Activated CD4-positive, CD25-positive, alpha-beta regulatory T cell treated with anti-CD3 and anti-CD28 coated beads, Interleukin-2, amount 50 U/mL, for 24 hours (primary cell): ENCODE measurements at places on chromosomes 13 and 19.

GRCh38 chr19:28539759-28540158 is 673.2 kb downstream of the UQCRFS1 start:
- no peak for ATAC-seq

DNA sequence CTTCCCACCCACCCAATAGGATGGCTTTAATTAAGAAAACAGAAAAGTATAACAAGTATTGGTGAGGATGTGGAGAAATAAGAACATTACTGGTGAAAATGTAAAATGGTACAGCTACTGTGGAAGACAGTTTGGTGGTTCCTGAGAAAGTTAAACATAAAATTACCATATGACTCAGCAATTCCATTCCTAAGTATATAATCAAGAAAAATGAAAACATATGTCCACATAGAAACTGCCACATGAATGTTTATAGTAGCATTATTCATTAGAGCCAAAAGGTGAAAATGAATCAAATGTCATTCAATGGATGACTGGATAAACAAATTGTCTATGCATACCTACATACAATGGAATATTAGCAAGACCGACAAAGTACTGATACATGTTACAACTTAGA is 16.9 kb downstream of the DZIP1 start:
- no peak for ATAC-seq

- ATAC-seq, result no peak
Observed at GRCh38 chr13:50672025-50672424, 171.5 kb downstream of the DLEU7 start.

DNA sequence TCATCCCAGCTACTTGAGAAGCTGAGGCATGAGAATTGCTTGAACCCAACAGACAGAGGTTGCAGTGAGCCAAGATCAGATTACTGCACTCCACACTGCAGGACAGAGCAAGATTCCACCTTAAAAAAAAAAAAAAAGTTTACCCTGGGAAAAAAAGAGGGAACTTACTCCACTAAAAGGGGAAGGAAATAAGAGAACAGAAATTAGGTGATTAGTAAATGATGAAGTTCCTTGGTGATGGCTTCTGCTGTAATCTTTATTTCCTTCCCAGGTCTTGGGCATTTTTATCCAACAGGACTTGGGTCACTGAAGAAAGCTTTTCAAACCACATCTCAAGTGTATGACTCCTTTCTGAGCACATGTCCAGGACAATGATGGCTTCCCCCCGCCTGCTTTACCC is 9.3 kb downstream of the ZNF780A start:
- ATAC-seq, result no peak

DNA sequence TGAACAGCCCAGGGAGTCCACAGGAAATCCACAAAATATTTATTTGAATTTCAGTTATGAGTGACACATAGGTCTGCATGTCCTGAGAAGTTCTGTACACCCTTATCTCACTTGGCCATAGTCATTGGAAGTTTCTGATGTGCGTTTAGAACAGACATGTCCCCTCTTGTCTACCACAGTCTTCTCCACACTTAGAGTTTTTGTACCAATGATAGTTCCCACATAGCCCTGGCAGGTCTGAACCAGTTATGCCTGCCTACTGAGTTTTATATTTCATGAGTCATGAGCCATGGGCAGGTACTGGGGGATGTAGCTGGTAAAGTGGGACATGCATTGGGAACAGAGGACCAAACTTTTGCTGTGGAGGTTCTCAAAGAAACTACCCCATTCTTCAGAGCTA is 11.3 kb downstream of the ZNF132 start:
- no peak for ATAC-seq

DNA sequence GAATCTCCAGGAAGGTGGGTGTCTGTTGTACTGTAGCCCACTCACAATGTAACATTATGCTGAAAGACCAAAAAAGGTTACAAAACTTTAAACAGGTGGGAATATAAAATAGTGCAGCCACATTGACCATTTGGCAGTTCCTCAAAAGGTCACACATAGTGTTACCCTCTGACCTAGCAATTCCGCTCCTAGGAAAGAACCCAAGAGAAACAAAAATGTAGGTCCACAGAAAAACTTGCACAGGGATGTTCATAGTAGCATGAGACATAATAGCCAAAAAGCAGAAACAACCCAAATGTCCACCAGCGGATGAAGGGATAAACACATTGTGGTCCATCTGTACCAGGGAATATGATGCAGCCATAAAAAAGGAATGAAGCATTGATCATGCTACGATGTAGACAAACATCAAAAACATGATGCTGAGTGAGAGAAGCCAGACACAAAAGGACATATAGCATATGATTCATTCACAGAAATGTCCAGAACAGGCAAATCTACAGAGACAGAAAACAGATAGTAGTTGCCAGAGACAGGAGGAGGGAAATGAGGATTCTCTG is 27.9 kb downstream of the CPAMD8 start:
- no peak for ATAC-seq

DNA sequence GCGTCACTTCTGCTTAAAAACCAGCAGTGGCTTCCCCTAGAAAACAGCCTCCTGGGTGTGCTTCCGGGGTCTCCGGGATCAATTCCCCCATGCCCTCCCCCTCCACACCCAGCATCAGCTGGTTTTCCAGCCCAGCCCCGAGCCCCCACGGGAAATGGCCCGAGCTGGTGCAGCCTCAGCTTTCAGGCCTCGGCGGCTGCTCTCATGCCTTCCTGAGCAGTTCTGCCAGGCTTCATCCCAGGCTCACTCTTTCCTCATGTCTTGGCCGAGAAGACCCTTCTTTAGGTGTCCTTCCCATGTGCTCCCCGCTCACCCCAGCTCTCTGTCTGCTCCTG is 103.1 kb upstream of the RNF113B start:
- ATAC-seq, result no peak

- ATAC-seq, result peak; percentile 44
Observed at GRCh38 chr19:49019242-49019932, 2.5 kb upstream of the LHB start.

GRCh38 chr19:45010306-45010705 is 9.0 kb downstream of the RELB start:
- ATAC-seq, result no peak
